Transverse colon (tissue), 4 donors: ENCODE measurements at places on chromosomes 12 and 14. TPM values are rescaled to one million over a fixed set of nuclear protein-coding genes. Genes with fewer than 3 reads are reported as not detected.

The MYBPC1 gene
- 182 TPM for total RNA-seq

The DNAH10 gene
- not detected for total RNA-seq

The KITLG gene
- 10.5 TPM for total RNA-seq

The GPR162 gene
- total RNA-seq: not detected

GRCh38 chr12:93568091-93568490, 4.4 kb upstream of the SOCS2 start:
- H3K4me3 ChIP-seq: no peak overlapping the region
- DNase-seq: no peak
- H3K36me3 ChIP-seq: no peaks in the 10 kb centered on the region
- peaks cover 14% of the 10 kb centered on the region for H3K4me1 ChIP-seq
- no peak overlapping the region for H3K27ac ChIP-seq

GRCh38 chr14:74950795-74951442, 4.5 kb downstream of the PGF start:
- H3K27me3 ChIP-seq: no peaks in the 10 kb centered on the region
- peak overlapping the region; percentile 69 for H3K27ac ChIP-seq
- H3K4me1 ChIP-seq: peaks cover 23% of the 10 kb centered on the region
- no peak overlapping the region for H3K4me3 ChIP-seq
- H3K36me3 ChIP-seq: no peaks in the 10 kb centered on the region

DNA sequence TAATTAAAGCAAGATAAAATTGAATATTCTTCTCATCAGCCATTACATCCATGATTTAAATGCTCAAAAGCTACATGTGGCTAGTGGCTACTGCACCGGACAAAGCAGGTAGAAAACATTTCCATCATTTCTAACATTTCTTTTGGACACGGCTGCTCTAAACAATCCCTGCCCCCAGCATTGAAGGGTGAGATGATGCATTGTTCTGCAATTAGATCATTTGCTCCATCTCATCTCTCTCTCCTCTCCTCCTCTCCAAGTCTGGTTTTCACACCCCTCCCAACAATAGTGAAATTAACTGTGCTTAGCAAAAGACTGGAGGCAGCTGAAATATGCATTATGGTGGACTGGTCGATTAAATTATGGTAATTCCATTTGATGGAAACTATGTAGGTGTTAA, 288.5 kb downstream of the KSR2 start:
- H3K27ac ChIP-seq: no peak overlapping the region
- H3K36me3 ChIP-seq: no peaks in the 10 kb centered on the region
- H3K4me1 ChIP-seq: no peaks in the 10 kb centered on the region
- no peak overlapping the region for H3K4me3 ChIP-seq

DNA sequence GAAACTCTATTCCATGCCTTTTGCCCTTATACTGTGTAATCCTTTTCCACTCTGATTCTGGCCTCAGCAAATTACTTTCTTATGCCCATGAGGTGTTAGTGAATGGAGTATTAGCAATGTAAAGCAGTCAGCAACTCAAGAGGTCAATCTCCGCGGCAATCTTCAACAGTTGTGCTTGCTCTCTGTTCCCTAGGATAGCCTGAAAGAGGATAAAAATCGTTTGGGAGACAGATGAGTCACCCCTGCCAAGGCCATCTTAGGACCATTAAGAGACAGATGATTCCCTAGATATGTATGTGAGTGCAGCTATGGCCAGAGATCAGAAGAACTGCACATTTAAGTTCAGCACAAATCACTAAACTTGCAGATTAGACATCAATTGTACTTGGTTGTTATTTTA, 1145.8 kb downstream of the GALC start:
- no peak overlapping the region for H3K27ac ChIP-seq
- H3K4me3 ChIP-seq: no peak overlapping the region
- H3K27me3 ChIP-seq: no peaks in the 10 kb centered on the region
- DNase-seq: no peak
- H3K36me3 ChIP-seq: no peaks in the 10 kb centered on the region

DNA sequence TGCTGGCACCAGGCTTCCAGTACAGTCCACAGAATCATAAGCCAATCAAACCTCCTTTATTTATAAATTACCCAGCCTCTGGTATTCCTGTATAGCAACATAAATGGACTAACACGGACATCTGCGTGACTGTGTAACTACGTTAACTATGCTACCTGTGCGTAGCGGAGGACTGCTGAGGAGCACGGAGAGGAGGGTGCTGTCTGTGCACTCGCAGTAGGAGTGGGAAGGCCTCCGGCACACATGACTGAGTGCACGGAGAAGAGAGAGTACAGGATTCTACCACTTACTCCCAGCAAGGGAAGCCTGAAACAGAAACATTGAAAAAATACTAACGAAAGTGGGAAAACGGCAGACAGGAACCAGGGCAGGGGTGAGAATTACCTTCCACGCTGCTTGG, 22.9 kb downstream of the RAD52 start:
- H3K36me3 ChIP-seq: peaks cover 67% of the 10 kb centered on the region
- no peak for DNase-seq
- H3K4me1 ChIP-seq: no peaks in the 10 kb centered on the region

DNA sequence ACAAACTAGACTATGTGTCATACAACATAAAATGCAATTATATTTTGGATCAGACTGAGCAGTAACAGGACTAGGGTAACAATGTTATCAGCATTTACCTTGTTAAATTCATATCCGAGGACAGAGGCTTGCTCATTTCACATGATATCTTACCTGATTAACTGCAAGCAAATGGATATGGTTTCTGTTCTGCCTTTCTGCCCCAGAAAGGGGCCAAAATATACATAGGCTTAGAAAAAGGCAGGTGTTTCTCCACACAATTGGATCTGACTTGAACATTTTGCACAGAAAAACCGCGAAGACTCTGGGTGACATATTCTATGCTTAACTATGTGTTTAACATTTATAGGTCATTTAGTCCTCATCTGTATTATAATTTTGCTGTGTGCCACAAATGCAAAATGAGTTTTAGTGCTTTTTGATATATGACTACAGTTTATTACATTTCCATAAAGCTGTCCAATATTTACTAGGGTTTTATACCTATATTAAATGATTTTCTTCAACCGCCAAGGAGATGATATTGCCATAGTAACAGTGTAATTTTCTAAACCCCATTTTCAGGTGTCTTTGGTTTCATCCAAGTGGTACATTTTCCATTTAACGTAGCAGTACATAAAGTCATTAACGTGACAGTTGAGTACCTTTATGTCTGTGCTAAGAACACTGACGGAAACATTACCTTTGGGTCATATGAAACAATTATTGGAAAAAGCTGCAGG, 249.3 kb upstream of the KRR1 start:
- no peaks in the 10 kb centered on the region for H3K27me3 ChIP-seq
- H3K4me3 ChIP-seq: no peak overlapping the region
- no peak for DNase-seq
- no peaks in the 10 kb centered on the region for H3K36me3 ChIP-seq

DNA sequence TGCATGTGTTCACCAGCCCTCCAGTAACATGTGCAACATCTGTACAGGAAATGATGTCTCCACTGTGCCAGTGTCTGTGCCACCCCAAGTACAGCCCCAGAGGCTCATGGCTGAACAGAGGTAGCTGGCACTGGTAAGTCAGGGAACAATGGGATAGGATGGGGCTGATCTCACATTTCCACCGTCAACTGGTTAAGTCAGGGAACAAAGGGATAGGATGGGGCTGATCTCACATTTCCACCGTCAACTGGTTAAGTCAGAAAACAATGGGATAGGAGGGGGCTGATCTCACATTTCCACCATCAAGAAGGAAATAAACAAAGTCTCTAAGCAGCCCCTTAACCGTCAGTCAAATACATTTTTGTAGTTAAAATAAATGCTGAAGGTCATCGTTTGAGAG, 246.6 kb downstream of the TMEM132D start:
- no peak for DNase-seq
- no peaks in the 10 kb centered on the region for H3K27me3 ChIP-seq
- no peak overlapping the region for H3K4me3 ChIP-seq
- H3K4me1 ChIP-seq: no peaks in the 10 kb centered on the region
- H3K36me3 ChIP-seq: no peaks in the 10 kb centered on the region

- H3K4me1 ChIP-seq: no peaks in the 10 kb centered on the region
- H3K27ac ChIP-seq: no peak overlapping the region
- no peak for DNase-seq
- H3K27me3 ChIP-seq: no peaks in the 10 kb centered on the region
Observed at GRCh38 chr12:18270958-18271460, 9.7 kb downstream of the PIK3C2G start.

DNA sequence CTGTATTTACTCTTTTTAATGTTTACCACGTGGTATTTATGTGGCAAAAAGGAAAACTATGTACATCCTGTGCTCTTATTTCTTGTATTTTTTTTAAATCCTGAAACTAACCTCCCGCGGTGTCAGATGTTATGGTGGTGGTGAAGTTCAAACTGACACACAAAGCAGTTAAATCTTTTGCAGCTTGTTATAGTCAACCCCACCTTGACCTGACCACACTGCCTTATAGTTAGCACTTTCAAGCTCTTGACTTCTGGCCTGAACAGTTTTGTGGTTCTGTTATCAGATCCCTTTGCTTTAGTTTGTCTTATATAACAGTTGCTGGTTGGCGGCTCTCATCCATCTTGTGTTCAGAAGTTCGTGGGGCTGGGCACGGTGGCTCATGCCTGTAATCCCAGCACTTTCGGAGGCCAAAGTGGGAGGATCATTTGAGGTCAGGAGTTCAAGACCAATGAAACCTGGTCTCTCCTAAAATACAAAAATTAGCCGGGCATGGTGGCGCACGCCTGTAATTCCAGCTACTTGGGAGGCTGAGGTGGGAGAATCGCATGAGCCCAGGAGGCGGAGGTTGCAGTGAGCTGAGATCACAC, 2.1 kb downstream of the UNG start:
- H3K27ac ChIP-seq: peak overlapping the region; percentile 92
- H3K4me3 ChIP-seq: no peak overlapping the region
- peaks cover 18% of the 10 kb centered on the region for H3K4me1 ChIP-seq
- no peak for DNase-seq

GRCh38 chr14:77185093-77185465, 3.5 kb downstream of the TMEM63C start:
- peaks cover 8% of the 10 kb centered on the region for H3K4me1 ChIP-seq
- peaks cover 28% of the 10 kb centered on the region for H3K27me3 ChIP-seq
- no peak for DNase-seq
- H3K4me3 ChIP-seq: no peak overlapping the region
- H3K27ac ChIP-seq: peak overlapping the region; percentile 73
- H3K36me3 ChIP-seq: no peaks in the 10 kb centered on the region

- DNase-seq: no peak
- no peaks in the 10 kb centered on the region for H3K36me3 ChIP-seq
- H3K27ac ChIP-seq: no peak overlapping the region
Observed at GRCh38 chr12:62618319-62618718, 151.7 kb downstream of the MON2 start.

GRCh38 chr12:116196226-116196625, 81.3 kb downstream of the MED13L start:
- no peak overlapping the region for H3K4me3 ChIP-seq
- no peaks in the 10 kb centered on the region for H3K36me3 ChIP-seq
- H3K4me1 ChIP-seq: peaks cover 78% of the 10 kb centered on the region
- DNase-seq: no peak
- no peak overlapping the region for H3K27ac ChIP-seq

DNA sequence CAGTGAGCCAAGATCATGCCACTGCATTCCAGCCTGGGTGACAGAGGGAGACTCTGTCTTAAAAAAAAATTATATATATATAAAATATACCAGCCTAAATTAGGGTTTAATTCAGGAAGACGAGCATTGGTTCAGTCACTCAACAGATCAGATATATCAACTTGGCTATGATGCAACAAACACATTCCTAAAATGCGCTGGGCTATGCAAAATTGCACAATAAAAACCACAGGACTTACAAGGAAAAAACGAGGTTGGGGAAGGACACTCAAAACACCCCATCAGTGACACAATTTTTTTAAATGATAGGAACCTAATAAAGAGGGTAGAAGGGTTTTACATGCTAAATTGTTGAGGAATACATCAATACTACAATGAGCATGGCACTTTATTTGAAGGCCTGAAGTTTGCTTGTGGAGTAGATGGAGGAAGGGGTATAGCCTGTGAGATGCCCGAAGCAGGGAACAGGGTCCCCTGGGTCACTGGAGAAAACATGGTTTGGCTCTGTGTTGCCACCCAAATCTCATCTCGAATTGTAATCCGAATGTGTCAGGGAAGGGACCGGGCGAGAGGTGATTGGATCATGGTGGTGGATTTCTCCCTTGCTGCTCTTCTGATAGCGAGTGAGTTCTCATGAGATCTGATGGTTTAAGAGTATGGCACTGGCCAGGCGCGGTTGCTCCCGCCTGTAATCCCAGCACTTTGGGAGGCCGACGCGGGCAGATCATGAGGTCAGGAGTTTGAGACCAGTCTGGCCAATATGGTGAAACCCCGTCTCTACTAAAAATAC, 71.2 kb downstream of the TNFAIP2 start:
- no peak for DNase-seq
- no peak overlapping the region for H3K4me3 ChIP-seq
- H3K36me3 ChIP-seq: no peaks in the 10 kb centered on the region
- no peak overlapping the region for H3K27ac ChIP-seq
- H3K27me3 ChIP-seq: peaks cover 11% of the 10 kb centered on the region

DNA sequence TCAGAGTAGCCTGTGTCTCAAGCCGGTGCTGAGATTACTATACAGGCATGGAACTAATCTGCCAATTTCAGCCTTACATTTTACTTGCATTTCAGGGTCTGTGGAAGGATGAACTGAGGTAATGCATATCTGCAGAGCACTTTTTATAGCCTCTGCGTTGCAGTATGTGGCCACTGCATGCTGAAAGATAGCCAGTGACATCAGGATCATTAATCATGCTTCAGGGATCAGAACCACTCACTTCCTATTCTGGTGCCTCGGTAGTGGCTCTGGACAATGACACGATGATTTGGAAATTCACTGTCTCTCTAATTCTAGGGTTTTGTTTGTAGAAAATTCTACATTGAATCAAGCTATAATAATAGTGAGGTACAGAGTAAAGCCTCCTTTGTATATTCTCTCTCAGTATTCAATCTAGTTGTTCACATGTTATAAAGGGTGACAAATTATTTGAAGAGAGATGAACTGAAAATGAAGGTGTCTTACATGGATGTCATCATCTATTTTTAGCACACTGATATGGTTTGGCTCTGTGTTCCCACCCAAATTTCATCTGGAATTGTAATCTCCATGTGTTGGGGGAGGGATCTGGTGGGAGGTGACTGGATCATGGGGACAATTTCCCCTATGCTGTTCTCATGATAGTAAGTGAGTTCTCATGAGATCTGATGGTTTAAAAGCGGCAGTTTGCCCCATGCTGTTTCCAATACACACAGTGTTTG, 554.3 kb upstream of the MIS18BP1 start:
- H3K27me3 ChIP-seq: no peaks in the 10 kb centered on the region
- DNase-seq: no peak
- H3K4me3 ChIP-seq: no peak overlapping the region
- no peak overlapping the region for H3K27ac ChIP-seq
- peaks cover 7% of the 10 kb centered on the region for H3K4me1 ChIP-seq
- H3K36me3 ChIP-seq: no peaks in the 10 kb centered on the region

DNA sequence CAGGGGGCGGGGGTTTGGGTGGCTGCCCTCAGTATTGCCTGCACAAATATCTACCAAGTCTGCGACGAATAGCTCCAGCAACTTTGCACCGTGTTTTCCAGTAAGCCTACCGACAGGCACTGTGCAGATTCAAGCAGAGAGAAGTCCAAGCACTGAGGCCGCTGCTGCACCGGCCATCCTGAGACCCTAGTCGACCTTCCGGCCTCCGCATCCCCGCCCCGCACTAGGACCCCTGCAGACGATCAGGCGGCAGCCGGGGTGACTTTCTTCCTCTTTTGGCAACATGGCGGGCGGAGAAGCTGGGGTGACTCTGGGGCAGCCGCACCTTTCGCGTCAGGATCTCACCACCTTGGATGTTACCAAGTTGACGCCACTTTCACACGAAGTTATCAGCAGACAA, at the start of gene EIF2S3B:
Gene EIF2S3B, plus strand, starts transcription at position 271 of the 400 bp plus-strand sequence. Its CDS starts 13 bp downstream, at position 284.
- H3K27me3 ChIP-seq: no peaks in the 10 kb centered on the region
- DNase-seq: no peak
- H3K36me3 ChIP-seq: no peaks in the 10 kb centered on the region
- H3K4me3 ChIP-seq: no peak within 1 kb of the TSS
- H3K4me1 ChIP-seq: no peaks in the 10 kb centered on the region
